ENCODE measurements at places on chromosomes 12 and 14.

- ATAC-seq = no peak
These were observed 27.6 kb downstream of the BICD1 start for GRCh38 chr12:32134101-32134888.

GRCh38 chr14:47674148-47674542 lies 1.3 kb downstream of the MDGA2 start:
- peak; percentile 37 for ATAC-seq

DNA sequence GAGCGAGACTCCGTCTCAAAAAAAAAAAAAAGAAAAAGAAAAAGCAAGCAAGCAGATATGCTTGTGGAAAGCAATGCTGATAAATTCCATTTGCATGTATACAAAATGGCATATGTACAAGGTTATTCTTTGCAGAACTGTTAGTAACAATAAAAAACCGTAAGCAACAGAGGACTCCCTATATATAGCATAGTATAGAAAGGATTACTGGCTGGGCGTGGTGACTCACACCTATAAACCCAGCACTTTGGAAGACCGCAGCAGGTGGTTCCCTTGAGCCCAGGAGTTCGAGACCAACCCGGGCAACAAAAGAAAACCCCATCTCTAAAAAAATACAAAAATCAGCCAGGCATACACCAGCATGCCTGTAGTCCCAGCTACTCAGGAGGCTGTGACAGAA lies 13.5 kb downstream of the GCN1 start:
- ATAC-seq = no peak

DNA sequence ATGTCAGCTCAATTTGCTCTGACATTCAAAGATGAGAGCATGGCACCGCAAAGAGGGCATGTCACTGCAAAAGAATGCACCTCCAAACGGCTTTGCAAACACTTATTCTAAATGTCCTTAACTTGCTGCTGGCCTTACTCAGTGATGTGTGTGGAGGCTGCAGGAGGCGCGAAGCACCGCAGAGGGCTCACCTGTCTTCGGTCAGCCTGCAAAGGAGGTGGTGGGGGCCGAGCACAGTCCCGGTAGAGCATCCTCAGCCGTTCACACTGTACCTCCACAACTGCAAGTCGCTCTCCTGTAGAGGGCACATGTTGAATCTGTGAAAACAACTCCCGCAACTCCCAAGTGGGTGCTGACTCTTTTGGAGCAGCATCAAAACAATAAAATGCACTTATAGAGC lies 93.8 kb downstream of the TRAFD1 start:
- ATAC-seq = no peak

GRCh38 chr14:68794851-68795596 lies 2.2 kb upstream of the ZFP36L1 start:
- ATAC-seq = peak; percentile 2

DNA sequence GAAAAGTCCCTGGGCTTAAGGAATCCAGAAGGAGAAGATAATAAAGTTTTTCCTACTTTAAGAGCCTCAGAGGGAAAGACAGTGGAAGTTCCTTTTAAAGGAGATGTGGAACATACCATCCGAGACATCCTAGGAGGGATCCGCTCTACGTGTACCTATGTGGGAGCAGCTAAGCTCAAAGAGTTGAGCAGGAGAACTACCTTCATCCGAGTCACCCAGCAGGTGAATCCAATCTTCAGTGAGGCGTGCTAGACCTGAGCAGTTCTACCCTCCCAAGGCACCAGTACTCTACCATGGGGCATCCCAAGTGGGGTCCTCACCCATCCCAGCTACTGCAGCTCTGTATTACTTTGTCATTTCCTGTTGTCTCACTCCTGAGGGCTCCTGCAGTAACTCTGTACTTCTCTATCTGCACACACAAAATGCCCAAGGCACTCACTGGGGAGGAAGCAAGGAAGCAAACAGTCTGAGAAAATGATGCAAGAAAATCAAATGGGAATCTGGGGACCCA lies 3.8 kb downstream of the TINF2 start:
- ATAC-seq = no peak

- ATAC-seq = no peak
These were observed 197.8 kb upstream of the FRMD6 start for GRCh38 chr14:51453869-51454268.

- no peak for ATAC-seq
These were observed 125.3 kb downstream of the WIF1 start for GRCh38 chr12:64995816-64996215.

DNA sequence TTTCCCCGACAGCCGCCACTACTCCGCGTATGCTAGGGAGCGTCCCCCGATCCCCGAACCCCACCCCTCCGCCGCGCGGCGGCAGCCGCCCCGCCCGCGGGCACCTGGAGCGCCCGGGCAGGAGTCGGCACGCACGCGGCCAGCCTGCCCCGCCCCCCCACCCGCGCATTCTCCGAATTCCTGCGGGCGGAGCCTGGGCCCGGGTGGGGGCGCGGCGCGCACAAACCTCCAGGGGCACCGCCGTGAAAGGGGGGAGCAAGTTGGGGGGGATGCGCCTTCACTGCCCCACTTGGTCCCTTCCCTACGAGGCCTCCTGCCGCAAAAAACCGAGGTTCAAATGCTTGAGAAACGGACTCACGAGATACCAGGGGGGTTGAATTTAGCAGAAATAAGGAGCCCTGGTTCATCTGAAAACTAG lies 1.7 kb downstream of the AJUBA start:
- ATAC-seq = peak; percentile 25

DNA sequence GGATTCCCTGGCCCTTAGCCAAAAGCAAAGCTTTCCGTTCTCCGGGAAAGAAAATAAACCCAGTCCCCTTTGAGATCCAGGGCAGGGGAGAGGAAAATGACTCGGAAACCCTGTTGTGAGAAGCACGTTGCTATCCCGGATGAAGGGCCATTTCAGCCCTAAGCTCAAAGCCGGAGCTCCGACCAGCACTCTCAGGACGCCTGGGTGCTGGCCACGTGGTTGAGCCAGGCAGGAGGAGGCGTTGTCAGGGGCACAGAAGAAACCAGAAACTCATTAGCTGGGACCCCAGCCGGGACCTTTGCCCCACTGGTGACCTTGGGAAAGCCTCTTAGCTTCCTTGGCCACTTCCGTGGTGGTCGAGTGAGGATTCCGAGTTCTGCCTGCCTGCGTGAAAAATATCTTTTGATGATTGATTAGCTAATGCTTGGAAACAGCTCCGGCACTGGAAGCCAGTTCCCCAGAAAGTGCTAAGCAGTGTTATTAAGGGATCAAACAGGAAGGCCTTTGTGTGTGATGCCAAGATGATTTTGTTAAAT lies 57.6 kb upstream of the FZD10 start:
- peak; percentile 95 for ATAC-seq

DNA sequence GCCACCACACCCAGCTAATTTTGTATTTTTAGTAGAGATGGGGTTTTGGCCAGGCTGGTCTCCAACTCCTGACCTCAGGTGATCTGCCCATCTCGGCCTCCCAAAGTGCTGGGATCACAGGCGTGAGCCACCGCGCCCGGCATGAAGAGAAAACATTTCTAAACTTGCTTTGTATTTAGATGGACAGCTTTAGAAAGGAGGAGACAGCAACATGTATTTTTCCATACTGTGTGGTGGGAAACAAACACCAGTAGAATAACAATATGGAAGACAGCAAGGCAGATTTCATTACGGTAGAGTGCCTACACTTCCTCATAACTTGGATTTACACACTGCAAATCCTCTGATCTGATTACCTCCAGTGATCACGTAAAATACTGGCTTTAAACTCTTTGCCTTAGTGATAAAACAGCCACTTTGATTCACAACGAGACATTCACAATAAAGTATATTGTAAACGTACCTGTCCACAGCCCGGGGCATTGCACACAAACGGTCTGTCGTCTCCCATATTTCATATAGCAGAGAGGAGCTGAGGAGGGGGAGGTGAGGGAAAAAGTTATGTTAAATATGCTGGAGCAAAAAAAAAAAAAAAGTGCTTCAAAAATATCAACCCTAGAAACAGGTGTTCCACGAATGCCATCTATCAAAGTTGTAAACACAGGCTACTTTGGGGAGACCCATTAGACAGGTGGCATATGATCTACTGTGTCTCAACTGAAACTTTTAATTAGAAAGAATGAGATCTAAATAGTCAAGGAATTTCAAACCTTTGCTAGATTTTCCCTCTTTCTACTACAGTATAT lies 25.5 kb downstream of the ATF7 start:
- ATAC-seq = no peak

GRCh38 chr12:49661191-49661590 lies 37.8 kb downstream of the PRPF40B start:
- no peak for ATAC-seq

- ATAC-seq = peak; percentile 73
These were observed 327.7 kb downstream of the LRIG3 start for GRCh38 chr12:58592475-58593207.

DNA sequence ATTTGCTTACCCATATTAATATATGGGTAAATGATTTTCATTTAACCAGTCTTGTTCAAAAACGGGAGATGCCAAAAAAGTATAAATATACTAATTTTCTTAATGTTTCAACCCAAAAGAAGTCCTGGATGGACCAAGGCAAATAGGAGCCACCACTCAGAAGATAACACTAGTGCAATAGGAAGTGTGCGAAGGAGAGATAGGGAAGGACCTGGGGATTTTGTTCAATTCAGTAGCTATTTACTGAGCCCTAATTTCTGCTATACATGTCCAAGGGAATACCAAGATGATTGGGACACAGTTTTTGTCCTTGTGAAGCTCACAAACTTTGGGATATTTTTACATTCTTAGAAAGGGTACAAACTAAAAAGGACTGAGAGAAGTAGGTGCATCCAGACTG lies 1.5 kb downstream of the CMAS start:
- no peak for ATAC-seq

GRCh38 chr12:55720894-55721444 lies 776 bp downstream of the RDH5 start:
- peak; percentile 45 for ATAC-seq

- ATAC-seq = no peak
These were observed 195.5 kb upstream of the TMPO start for GRCh38 chr12:98319716-98320425.

DNA sequence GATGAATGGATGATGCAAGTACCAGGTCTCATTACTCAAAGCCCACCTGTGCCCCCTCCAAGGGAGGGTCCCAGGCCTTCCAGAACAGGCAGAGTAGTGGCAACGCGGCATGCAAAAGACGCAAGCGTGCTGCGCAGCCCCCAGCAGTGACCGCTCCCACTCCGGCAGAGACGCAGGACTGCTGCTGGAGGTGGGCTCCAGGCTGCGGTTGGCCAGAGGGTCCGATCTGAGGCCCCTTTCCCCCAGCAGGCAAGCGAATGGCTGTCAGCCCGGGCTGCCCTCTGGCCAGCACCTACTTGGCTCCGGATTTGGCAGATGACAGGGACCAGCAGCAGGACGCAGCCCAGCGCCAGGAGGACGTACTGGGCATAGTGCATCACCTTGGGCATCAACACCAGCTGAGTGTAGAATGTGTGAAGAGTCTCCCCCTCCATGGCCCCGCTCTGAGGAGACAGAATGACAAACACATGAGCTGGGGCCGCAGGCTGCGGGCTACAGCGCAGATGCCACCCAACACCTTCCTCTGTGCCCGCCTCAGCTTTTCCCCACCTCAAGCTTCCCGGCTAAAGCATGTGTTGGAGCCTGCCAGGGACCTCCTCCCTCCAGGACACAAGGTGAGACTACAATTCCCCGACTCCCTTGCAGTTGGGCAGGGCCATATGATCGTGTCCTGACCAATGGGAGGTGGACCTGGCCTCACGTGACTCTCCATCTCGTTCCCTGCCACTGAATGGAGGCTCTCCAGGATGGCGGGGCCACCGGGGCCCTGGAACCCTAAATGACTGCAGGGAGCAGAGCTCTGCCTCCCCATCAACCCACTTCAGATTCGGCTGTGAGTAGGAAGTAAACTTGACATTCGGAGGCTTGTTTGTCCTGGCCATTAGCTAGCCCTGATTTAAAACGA lies 77.4 kb downstream of the SCARB1 start:
- ATAC-seq = peak; percentile 100

DNA sequence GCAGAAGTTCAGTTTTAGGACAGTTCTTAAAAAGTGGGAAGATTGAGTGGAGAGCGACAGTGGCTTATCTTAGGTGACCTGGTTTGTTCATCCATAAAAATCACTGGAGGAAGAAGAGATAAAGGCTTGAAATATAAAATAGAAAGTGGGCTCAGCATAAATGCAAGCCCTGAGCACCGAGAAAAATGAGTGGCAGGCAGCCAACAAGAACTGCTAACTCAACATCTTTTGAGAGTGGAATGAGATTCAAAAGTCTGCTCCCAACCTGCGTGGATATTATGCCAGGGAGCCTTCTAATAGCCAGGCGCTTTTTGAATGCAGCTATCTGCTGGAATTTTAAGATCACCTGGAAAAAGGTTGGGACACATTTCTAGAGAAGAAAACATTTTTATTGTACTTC lies 666.5 kb downstream of the FLRT2 start:
- peak; percentile 12 for ATAC-seq

DNA sequence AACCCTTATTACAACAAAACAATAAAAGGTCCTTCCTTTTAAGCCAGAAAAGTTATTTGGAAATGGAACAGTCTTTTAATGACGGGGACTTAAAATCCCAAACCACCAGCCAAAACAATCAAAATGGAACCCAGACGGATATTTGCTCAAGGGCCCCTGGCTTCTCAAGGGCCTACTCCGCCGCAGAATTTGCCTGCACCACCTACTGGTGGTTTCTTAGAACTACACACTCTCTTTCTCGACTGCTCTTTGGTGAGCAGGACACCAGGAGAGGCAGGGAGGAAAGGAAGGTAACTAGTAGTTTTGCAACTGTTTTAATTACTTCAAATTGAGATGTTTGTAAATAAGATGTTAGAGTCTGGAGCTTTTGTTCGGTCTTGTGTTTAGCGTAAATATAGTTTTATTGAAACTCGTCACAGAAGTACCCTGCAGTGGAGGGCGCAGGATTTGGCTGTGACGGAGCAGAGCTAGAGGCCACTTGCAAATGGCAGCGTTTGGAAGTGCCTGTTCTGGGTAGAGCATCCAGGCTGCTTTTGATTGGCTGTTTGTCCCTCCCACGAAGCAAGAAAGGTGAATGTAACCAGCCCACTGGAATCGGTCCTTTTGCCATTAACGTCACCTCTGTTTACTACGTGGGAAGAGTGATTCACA lies 238.5 kb downstream of the CACNA1C start:
- no peak for ATAC-seq

GRCh38 chr12:46126050-46126727 lies 135.8 kb upstream of the SCAF11 start:
- no peak for ATAC-seq

GRCh38 chr12:68462803-68463202 lies 130.6 kb upstream of the MDM1 start:
- ATAC-seq = no peak

DNA sequence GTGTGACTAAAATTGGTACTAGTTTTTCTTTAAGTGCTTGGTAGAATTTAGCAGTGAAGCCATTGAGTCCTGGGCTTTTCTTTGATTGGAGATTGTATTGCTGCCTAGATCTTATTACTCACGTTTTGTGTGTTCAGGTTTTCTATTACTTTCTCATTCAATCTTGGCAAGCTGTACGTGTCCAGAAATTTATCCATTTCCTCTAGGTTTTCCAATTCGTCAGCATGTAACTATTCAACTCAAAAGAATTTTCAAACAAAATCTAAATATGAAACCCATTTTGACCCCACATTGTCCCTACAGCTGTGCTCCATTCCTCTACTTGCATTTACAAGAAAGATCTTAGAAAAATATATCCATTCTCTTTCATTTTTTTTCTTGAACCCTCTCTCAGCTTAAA lies 1613.4 kb upstream of the SEL1L start:
- ATAC-seq = no peak
